ENCODE measurements at places on chromosomes 16 and 17.

DNA sequence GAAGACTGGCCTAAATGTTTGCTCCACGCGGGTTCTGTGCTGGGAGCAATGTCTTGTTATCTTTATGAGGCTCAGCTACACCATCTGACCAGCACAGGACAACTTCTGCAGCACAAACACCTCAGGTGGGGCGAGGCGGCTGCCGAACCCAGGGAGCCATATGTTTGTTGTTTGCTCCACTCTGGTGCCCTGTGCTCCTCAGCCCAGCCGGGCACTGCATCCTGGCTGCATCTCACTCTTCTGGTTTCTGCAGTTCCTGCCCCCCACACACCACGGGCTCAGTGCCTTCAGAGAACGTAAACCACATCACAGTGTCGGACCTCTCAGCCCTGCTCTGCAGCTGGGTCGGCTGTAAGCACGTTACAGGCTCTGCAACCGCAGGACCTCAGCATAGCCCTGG, 32.4 kb downstream of the MXRA7 start:
- no peak for DNase-seq

GRCh38 chr16:7849841-7850240, 517.2 kb downstream of the RBFOX1 start:
- no peak for DNase-seq

- DNase-seq: no peak
Measured at GRCh38 chr17:37399265-37399803, 7.3 kb downstream of the ACACA start.

- no peak for DNase-seq
Measured at GRCh38 chr17:63626551-63627180, 4.4 kb downstream of the MAP3K3 start.

DNA sequence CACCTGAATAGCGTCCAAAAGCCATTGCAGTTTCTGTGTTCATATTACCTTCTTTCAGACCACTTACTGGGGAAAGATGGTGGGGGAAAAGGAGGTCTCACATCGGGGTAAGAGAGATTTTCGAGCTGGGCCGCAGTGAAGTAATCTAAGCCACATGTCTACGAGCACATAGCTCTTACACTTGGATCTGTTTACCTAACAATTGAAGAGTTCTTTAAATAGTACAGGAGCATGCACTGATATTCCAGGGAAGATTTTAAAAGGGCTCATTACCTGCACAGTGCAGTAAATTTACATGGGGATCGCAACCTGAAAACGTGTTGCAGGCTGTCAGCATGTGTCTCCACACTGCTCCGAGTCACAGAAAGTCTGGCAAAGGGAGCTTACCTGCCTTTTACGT, 12.6 kb downstream of the MAF start:
- no peak for DNase-seq

GRCh38 chr16:69405757-69406156, 18.7 kb upstream of the CYB5B start:
- DNase-seq: no peak

DNA sequence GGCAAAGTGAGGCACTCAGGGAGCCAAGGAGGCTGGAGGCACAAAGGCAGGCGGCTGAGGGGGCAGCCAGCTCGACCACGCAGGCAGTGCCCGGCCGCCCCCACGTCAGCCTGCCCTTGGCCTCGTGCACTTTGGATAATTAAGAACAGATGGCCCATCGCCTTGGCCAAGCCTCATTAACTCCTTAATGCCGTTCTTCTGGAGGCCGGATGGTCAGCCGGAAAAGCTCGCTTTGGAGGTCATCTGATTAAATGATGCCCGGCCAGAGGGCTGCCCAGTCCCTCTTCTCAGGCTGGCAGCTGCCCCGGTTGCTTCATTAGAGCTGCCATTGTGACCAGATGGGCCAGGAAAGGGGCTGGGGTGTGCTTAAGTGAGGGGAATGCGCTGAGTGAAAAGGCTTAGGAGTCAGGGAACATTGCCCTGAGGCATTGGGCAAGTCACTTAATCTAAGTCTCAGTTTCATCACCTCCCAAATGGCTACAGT, 364.0 kb downstream of the NPIPA8 start:
- DNase-seq: no peak

- DNase-seq: no peak
Measured at GRCh38 chr16:69316595-69317034, 5.5 kb downstream of the VPS4A start.

GRCh38 chr16:27747946-27748345, 198.0 kb downstream of the KATNIP start:
- DNase-seq: no peak

Data from activated CD4-positive, CD25-positive, alpha-beta regulatory T cell treated with anti-CD3 and anti-CD28 coated beads, Interleukin-2, amount 50 U/mL, for 16 hours (primary cell).